Stimulated activated CD4-positive, alpha-beta T cell treated with anti-CD3 and anti-CD28 coated beads, Interleukin-1b, Interleukin-23, amount 100 ng/mL, for 1 hour (primary cell): ENCODE measurements at places on chromosomes 5 and 9.

DNA sequence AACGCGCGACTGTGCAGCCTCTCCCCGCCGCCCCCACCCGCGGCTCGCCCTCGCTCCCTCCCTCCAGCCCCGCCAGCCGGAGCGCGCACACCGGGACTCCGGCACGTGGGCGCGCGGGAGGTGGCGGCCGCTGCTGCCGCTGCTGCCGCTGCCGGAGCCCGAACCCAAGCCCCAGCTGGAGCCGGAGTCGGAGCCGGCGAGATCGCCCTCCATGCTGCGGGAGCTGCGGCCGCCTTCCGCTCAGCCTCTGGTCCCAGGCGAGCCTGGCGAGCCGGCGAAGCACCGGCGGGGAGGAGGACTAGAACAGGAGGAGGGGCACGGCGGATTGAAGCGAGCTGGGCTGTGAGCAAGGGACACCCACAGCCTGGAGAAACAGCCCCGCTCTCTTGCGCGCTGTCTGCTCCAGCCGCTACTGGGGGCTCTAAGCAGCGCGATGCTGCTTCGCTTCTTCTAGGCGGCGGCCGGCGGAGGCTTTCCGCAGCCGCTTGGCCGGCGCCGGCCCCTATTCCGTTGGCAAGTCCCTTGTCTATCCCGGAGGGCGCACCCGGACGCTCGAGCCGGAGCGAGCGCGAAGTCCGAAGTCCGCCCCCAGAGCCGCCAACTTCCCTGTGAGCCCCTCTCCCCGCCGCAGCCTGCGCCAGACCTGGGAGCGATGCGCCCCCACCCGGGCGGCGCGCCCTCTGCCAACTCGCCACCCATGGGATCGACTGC, 598.7 kb upstream of the SGCD start:
- DNase-seq: no peak

- no peak for DNase-seq
Observed at GRCh38 chr5:76099286-76099702, 16.1 kb downstream of the SV2C start.

DNA sequence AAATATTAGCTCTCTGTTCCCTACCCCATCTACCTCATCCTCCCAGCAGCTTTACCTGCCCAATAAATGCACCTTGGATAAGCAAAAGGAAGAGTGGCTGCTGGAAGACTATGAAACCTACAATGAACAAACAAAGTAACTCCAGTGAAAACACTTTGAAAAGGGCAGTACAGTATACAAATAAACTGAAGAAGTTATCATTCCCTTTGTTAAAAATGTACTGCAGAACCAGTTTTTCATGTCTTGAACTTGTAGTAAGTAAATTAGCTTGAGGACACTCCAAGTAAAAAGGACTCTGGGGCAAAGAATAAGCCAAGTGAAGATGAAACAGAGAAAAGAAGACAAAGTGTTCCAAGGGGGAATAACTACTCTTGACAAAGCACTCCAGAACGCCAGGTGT, 457.1 kb downstream of the DTWD2 start:
- DNase-seq: no peak

- no peak for DNase-seq
Observed at GRCh38 chr9:20853866-20854265, 169.8 kb downstream of the FOCAD start.

DNA sequence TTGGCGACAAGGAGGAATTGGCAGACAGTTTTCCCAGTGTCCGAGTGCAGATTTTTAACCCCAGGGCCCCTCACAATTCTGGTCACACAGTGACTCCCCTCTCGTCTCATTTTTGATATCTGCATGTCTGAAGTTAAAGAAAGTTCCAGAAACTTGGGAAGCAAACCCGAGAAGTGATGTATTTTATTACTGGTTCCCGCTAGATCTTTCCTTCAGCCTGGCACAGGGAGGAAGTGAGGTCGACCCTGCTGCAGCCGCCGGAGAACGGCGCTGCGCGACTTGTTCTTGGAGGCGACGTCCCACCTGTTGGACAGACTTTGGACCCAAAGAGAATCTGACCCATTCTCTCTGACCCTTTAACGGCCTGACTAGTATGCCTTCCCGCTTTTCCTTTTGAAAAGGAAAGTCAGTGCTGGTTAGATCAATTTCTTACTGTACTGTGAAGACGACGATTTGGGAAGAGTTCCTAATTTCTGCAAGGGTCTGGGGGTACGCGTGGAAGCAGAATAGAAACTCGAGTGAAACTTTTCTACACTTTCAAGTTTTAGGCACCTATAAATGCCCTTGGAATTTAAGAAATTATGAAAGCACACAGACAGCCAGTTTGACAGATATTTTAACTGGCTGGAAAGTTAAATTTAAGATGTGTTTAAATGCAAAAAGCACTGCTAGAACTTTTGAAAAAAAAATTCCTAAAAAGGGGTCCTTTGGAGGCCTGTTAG, 744 bp downstream of the OTULIN start:
- DNase-seq: no peak

DNA sequence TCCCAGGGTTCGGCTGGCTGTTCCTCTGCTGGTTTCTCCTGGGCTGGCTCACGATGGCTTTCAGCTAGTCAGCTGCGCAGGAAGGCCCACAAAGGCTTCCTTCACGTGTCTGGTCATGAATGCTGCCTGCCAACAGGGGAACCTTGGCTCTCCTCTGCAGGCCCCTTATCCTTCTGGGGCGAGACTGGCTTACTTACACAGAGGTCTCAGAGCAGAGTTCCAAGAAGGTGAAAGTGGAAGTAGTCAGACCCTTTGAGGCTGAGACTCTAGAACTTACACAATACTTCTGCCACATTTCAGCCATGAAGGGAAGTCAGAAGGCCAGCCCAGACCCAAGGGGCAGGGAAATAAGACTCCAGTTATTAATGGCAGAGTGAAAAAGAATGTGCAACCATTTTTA, 99.5 kb downstream of the LHFPL2 start:
- no peak for DNase-seq

GRCh38 chr9:112705768-112706427, 12.0 kb downstream of the INIP start:
- DNase-seq: no peak

DNA sequence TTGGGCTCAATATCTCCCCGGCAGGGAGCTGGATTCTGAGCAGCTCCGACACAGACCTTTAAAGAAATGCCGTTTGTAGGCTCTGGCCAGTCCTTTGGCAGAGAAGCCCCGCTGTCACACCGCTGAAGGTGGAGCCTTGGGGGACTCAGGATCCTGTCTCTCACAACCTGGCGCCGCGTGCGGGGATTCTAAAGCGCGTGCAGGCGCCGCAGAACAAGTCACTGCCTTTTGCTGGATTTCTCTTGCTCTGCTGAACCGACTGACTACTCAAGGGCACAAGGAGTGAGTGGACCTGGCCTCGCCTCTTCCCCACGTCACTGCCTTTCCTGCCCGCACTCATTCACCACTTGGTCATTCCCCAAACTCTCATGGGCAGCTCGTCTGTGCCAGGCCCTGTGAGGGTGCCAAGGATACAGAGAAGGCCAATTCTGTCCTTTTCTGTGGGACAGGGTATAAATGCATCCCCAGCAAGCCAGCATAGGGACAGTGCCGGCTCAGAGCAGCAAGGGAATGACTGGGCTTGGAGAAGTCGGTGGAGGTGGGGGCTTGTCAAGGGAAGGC, 69.3 kb downstream of the CRB2 start:
- DNase-seq: no peak

- DNase-seq: no peak
Observed at GRCh38 chr5:149337736-149338135, 7.6 kb upstream of the GRPEL2 start.

- DNase-seq: no peak
Observed at GRCh38 chr9:102124465-102124864, 386.0 kb upstream of the GRIN3A start.

GRCh38 chr5:115842089-115842935, 577 bp downstream of the AP3S1 start:
- no peak for DNase-seq

DNA sequence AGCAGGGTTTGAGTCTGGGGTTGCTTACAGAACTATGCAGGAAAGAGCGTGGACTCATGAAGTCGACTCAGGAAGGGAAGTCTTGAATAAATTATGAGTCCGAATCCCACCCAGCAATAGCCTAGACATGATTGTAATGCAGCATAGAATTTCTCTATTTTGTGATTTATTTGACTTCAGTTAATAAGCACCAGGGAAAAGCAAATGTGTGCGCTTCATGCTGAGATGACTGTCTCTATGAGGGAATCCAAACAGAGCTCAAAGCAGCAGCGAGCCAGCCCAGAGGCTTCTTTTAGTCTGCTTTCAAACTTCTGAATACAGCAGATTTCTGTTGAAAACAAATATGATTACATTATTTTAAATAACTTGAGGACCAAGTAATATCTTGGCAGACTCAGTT, 188.0 kb downstream of the SEMA6A start:
- no peak for DNase-seq

GRCh38 chr9:98251551-98251950, 3.9 kb downstream of the TBC1D2 start:
- no peak for DNase-seq

- DNase-seq: no peak
Observed at GRCh38 chr5:119943148-119943547, 313.8 kb downstream of the FAM170A start.

DNA sequence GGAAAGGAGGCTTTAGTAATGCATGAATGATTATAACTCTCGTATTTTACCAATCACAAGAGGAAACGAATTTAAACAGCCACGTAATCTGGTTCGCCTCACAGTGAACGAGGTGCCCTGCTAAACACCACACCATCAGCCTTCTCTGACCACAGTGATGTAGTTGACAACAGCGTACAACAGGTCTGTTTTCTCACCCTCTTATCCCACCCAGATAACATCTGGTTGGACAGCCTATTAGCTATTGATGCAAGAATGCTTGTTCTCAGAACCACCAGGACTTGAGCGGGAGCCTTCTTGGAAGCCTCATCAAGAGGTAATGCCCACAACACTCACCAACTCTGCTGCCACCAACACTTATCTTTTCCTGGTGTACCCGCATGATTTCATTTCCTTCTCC, 23.3 kb downstream of the SLC1A3 start:
- DNase-seq: no peak

DNA sequence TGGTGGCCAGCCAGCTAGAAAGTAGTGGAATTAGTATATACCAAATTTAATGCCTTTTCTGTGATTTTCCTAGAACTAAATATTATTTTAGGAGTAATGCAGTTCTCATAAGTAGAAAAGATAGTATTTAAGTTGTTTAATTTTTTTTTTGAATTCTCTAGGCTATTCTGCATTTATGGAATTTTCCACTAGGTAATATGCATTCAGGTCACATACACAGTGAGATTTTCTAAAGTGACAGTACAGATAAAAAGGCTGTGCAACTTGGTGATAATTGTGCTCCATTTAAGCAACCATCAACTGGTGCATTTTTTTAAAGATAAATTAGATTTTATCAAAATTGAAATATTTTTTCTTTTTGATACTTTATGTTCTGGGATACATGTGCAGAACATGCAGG, 111.5 kb downstream of the SCAMP1 start:
- no peak for DNase-seq

- DNase-seq: no peak
Observed at GRCh38 chr5:127077366-127077765, 4.1 kb upstream of the C5orf63 start.

- DNase-seq: no peak
Observed at GRCh38 chr5:149827086-149827485, 97.0 kb downstream of the PPARGC1B start.

DNA sequence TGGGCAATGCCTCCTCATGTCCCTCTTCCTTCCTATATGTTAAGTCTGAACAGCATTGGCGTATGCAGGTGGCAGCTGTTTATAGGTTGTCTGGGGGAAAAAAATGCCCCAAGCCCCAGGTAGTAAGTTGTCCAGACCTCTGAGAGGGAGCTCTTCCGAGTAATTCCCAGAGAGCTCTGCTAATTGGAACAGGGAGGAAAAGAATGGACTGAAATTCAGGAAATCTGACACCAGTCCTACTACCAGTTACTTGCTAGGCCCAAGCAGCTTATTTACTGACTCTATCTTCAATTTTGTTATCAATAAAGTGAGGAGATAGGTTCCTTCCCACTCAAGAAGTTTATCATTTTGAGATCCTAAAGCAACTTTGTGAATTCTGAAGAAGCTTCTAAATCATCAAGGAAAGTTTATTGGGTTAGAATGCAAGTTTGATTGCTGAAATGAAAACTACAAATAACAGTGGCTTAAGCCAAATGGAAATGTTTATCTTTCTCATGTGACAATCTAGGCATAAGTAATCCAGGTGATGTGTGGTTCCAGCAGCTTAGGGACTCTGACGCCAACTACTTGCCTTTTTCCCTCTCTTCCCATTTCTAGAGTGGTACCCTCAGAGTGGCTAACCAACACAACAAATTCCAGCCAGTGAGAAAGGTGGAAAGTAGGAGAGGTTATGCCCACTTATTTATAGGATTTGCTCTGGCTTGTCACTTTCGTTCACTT, 5.6 kb downstream of the STK32A start:
- no peak for DNase-seq

DNA sequence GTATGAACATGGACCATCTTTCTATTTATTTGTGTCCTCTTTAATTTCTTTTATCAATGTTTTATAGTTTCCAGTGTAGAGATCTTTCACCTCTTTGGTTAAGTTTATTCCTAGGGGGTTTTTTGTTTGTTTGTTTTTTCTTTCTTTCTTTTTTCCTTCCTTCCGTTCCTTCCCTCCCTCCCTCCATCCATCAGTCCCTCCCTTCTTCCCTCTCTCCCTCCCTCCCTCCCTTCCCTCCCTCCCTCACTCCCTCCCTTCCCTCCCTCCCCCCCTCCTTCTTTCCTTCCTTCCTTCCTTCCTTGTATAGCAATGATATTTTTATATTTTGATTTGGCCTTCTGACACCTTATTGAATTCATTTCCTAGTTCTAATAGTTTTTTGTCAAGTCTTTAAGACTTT, 23.4 kb upstream of the IGFBPL1 start:
- no peak for DNase-seq

GRCh38 chr5:77266291-77266690, 55.8 kb downstream of the PDE8B start:
- DNase-seq: no peak
